Fibroblast of mammary gland (primary cell): ENCODE measurements at places on chromosomes 16 and 17.
A peak's percentile ranks its signal among the peaks of the same experiment; 100 is the strongest.

GRCh38 chr17:81071761-81072741 is 37.1 kb downstream of the BAIAP2 start:
- DNase-seq, result no peak

GRCh38 chr16:69182730-69183416 is 4.1 kb upstream of the SNTB2 start:
- no peak for DNase-seq

DNA sequence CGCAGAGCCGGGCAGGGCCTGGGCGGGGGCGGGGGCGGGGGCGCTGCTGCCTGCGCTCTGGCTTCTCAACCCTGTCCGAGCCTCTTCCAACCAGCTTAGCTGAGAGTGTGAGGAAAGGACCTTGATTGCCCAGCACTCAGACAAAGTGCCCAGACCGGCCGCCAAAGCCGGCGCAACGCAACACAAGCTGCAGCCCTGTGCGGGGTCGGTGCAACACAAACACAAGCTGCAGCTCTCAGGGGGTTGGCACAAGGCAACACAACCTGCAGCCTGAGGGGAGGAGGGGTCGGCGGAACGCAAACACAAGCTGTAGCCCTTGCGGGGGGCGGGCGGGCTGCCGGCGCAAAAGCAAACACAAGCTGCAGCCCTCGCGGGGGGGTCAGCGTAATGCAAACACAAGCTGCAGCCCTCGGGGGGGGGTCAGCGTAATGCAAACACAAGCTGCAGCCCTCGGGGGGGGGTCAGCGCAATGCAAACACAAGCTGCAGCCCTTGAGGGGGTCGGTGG is 60.0 kb downstream of the KLHDC4 start:
- no peak for DNase-seq

GRCh38 chr17:40686192-40686591 is 17.4 kb downstream of the KRT24 start:
- no peak for DNase-seq

DNA sequence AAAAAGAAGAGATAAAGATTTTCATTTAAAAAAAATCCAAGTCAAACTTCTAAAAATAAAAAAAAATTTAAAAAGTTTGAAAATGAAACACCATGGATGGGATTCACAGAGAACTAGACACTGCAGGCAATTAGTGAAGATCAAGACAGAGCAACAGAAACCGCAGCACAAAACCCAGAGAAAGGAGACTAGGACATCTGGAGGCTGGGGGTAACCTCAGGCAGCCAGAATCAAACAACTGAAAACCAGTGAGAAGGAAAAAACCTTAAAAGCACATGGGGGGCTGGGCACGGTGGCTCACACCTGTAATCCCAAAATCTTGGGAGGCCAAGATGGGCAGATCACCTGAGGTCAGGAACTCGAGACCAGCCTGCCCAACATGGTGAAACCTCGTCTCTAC is 30.6 kb downstream of the LITAFD start:
- DNase-seq, result no peak

GRCh38 chr17:5237541-5238016 is 2.9 kb upstream of the SCIMP start:
- peak; percentile 75 for DNase-seq

DNA sequence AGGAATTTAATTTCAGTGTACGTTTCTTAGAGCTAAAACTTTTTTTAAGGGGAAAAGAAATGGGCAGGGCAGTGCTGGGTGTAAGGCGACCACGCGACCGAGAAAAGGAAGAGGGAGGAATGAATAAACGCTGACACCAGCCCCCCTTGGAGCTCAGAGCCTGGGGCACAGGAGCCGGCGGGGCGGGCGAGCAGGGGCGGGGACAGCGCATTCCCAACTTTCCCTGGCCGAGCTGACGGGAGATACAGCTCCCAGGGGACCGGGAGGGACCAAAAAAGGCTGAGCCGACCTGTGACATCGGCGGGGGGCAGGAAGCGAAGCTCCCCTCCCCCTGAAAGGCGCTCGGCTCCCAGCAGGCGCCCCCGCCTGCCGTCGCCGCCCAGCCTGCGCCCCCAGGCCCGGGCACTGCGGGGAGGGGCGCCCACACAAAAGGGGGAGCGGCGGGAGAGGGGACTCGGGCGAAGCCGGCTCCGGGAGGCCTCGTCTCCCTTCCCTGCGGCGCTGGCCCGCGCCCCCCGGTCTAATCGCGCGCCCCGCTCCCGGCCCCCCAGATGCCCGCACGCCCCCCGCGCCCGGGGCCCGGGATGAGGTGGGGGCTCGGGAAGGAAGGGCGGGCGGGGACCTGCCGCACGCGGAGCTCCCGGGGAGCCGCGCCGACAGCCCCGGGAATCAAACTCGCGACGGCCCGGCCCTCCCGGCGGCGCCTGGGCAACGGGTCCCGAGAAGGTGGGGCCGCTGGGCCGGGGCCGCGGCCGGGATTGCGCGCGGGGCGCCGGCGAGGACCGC is 622 bp downstream of the CUEDC1 start:
- DNase-seq, result peak; percentile 49

DNA sequence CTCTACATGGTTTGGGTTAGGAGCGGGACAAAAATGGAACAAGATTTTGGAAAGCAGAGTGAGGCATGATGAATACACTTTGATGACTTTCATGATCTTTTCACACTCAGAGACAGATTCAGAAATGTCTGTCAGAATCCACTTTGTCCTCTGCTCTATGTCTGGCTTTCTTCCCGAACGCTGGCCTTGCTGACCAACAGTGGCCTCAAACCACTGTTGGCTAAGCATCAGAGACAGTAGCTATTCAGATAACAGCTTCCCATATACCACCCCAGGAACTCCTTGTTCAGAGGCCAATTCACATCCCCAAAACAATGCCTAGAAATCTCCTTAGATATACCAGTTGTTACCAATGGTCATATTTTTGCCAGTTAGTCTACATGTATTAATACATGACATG is 40.9 kb downstream of the FBXL20 start:
- no peak for DNase-seq

GRCh38 chr17:8152112-8152775 is at the start of gene PER1:
Gene PER1, minus strand, starts transcription at chr17:8152404. Its CDS starts 1,698 bp downstream, at chr17:8150706.
- DNase-seq, result peak; percentile 97

DNA sequence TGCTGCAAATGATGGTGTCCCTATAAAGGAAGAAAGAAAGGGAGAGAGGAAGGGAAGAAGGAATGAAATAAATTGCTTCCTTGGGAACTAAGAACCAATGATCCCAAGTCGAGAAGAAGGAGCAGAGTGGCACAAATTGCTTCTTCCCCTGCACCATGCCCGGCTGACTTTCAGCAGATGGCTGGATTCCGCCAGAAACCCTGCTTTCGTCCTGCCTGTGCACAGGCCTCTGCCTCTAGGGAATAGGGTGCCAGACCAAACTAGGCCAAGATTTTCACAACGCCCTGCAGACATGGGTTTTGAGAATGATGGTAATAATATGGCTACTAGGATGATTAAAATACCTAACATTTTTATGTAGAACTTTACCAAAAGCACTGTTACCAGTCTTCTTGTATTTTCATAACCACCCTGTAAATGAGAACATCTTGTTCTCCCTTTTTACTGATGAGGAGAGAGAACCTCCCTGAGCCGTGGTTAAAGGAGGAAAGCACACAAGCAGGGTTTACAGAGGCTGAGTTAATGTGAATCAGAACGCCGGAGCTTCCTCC is 122.1 kb upstream of the HSBP1 start:
- no peak for DNase-seq

GRCh38 chr17:39955726-39956225 is 7.0 kb upstream of the GSDMA start:
- no peak for DNase-seq

- DNase-seq, result peak; percentile 11
Measured at GRCh38 chr16:66798161-66798560, 3.2 kb downstream of the TERB1 start.

DNA sequence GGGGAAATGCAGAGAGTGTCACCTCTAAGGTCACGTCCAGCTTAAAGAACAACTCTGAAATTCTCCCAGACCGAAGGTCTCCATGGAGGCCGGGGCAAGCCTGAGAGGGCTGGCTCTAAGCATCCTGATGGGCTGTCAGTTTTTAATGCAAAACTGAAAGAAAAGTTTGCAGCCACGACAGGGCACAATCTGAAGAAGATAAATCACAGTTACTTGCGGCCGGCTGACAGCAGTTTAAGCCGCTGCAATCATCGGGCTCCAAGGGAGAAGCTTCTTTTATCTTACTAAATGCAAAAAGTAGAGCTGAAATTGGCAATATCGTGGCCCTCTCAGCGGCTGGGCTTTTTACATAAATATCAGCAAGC is 168.8 kb downstream of the CYLD start:
- DNase-seq, result no peak

- DNase-seq, result peak; percentile 64
Measured at GRCh38 chr17:30429155-30429554, 48.1 kb upstream of the GOSR1 start.

DNA sequence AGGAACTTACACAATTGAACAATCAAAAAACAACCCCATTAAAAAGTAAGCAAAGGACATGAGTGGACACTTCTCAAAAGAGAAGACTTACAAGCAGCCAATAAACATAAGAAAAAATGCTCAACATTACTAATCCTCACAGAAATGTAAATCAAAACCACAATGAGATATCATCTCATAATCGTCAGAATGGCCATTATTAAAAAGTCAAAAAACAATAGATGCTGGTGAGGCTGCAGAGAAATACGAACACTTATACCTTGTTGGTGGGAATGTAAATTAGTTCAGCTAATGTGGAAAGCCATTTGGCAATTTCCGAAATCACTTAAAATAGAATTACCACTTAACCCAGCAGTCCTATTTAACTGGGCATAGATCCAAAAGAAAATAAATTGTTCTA is 301.9 kb upstream of the KCNJ16 start:
- DNase-seq, result no peak

DNA sequence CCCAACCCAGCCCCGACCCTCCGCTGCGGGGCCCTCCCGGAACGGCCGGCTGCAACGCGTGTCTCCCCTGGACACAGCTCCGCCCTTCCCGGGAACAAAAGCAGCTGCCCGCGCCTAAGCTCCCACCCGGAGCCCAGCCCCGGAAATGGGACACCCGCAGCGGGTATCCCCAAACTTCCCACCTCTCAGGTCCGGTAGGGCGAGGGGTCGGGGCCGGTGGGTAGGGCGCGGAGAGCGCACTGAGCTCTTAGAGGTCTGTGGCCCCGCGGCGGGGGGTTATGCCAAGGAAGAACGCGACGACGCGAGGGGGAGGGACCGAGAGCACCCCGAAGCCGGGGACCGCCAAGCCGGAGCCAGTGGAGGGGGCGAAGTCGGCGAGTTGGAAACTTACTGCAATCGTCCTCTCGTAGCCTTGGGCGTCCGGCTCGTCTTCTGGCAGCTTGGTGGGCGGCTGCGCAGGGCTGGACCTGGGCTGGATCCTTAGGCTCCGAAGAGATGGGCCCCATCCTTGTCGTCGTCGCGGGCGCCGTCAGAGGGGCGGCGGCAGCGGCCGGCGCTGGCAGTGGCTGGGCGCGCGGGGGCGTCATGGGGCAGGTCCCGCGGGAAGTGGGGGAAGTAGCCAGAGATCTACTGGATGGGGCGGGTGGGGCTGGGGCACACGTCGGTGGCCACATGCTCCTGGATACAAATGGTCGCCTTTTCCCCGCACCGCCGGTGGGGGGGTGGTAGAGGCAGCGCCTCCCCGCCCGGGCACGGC is 6.9 kb downstream of the USP6 start:
- DNase-seq, result no peak

GRCh38 chr16:79388396-79388795 is 212.1 kb downstream of the MAF start:
- DNase-seq, result no peak

DNA sequence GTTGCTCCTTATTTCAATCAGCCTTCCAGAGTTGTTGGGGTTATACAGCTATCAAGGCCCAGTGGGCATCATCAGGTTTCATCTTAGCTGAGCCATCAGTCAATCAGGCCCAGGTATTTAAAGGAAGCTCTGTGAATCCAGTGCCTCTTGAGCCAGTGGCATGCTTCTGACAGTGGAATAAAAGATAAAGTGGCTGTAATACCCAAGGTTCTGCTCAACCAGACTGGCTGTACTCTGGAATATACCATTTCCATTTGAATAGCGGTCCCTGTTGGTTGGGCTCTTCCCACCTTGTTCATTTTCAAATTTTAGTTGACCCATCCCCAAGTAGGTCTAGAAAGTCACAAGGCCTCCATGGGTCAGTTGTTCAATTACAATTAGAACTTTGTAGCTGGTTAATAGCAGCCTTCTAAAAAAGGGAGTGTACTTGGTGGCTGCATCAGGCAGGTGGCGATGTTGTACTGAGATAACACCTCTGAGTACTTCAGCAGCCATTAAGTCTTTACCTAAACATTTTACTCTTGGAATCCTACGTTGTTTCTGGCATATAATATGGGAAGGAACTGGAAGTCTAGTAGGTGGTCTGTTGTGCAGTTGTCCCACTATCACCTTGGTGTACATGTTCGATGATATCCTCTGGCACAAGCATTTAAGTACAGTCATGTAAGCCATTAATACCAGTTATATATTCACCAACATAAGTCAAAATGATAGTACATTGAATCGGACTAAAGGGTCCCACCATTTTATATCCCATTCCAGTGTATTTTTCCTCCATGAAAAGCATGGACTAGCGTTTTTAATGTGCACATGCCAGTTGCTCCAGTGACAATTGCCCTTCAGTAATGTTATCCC is 294.1 kb downstream of the BCAS3 start:
- peak; percentile 76 for DNase-seq

GRCh38 chr17:56347639-56348038 is 194.4 kb downstream of the ANKFN1 start:
- DNase-seq, result no peak

- DNase-seq, result no peak
Measured at GRCh38 chr16:66388350-66389139, 22.1 kb downstream of the CDH5 start.

- DNase-seq, result no peak
Measured at GRCh38 chr16:27425961-27426360, 24.0 kb downstream of the IL21R start.

- DNase-seq, result no peak
Measured at GRCh38 chr16:75017670-75018525, 19.1 kb downstream of the ZNRF1 start.

DNA sequence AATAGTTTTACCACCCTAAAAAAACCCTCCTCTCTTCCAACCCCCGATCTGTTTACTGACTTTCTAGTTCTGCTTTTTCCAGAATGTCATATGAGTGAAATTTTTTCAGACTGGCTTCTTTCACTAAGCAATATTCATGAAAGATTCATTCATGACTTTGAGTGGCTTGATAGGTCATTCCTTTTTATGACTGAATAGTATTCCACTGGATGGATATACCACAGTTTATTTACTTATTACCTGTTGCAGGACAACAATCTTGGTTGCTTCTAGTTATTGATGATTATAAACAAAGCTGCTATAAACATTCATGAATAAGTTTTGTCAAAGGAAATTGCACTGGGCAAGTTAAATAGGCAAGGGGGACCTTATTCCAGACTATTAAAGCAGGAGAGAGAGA is 264.2 kb downstream of the UTP18 start:
- no peak for DNase-seq

DNA sequence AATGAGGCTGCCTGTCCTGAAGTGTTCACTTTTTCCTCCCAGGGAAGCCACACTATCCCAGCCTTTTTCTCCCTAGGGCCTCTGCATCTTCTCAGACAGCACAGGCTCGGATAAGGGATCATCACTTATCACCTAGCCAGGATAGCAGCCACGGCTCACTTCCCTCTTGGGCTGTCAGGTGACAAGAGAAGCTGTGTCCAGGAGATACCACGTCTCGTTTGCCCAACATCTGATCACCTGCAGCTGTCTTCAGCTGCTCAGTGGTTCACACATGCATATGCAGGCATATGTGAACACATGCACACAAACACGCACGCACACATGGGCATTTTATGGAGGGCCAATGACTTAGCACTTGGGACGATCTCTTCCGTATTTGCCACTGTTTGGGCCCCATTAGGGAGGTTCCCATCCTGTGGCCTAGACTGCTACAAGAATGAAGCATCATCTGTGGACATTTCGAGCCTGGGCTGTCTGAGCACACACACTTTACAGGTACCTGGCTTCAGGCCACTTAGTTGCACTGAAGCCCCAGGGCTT is 32.4 kb upstream of the ADORA2B start:
- DNase-seq, result no peak
